ENCODE measurements at places on chromosomes 13 and 19. TPM values are rescaled to one million over a fixed set of nuclear protein-coding genes. Genes with fewer than 3 reads are reported as not detected.
A peak's percentile ranks its signal among the peaks of the same experiment; 100 is the strongest.

GRCh38 chr19:17553256-17553655 lies 2.2 kb upstream of the COLGALT1 start:
- peak; percentile 74 for DNase-seq

DNA sequence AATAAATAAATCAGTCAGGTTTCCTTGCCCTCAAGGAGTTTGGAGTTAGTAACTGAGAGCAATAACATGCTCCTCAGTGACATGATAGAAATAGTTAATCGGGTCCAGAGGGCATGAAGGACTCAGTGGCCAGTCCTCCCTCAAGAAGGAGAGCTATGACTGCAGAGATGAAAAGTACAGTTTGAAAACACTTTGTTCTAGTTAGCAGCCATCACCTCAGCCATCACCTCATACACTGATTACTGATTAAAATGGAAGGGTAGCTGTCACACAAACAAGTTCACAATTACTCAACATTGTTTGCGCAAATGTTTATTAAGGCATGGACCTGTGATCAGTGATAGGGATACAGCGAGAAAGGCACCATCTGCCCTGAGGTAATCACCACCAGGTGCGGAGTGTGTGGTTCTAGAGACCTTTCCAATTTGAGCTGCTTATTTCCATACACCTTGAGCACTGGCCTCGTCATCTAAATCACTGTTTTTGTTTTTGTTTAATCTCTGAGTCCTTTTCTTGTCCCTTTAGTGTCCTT lies 85.3 kb upstream of the RAP2A start:
- no peak for DNase-seq

DNA sequence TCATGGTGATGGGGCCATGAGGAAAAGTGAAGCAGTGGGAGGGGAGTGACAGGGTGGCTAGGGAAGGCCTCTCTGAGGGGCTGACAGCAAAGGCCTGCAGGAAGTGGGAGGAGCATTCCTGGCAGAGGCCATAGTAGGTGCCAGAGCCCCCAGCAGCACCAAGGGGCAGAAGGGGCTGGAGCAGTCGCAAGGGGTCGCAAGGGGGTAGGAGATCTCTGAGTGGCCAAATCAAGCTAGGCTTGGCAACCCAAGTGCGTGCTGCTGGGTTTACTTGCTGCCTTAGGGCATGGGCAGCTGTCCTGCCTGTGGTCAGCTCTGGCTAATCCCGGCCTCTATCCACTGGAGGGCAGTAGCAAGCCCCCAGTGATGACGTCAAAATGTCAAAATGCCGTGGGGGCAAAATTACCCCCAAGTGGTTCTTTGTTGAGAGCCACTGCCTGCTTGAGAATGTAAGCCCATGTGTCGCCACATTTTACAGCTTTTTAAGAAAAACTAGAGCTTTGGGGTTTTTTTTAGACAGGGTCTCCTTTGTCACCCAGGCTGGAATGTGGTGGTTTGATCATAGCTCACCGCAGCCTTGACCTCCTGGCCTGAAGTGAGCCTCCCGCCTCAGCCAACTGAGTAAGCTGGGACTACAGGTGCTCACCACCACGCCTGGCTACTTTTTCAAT lies 11.8 kb downstream of the CCDC97 start:
- peak; percentile 60 for DNase-seq

- no peak for DNase-seq
Measured at GRCh38 chr13:36875431-36875830, 44.6 kb downstream of the SMAD9 start.

The SPATA13 gene
- 10.1 TPM for total RNA-seq

The SIGLEC14 gene
- total RNA-seq, result 3.7 TPM
